ENCODE measurements at places on chromosomes 3 and 15.

- DNase-seq = no peak
These were observed 37.4 kb upstream of the AZI2 start for GRCh38 chr3:28386049-28386448.

GRCh38 chr3:133494469-133494868, 79.0 kb upstream of the CDV3 start:
- no peak for DNase-seq

GRCh38 chr3:153619268-153619667, 457.2 kb downstream of the RAP2B start:
- no peak for DNase-seq

DNA sequence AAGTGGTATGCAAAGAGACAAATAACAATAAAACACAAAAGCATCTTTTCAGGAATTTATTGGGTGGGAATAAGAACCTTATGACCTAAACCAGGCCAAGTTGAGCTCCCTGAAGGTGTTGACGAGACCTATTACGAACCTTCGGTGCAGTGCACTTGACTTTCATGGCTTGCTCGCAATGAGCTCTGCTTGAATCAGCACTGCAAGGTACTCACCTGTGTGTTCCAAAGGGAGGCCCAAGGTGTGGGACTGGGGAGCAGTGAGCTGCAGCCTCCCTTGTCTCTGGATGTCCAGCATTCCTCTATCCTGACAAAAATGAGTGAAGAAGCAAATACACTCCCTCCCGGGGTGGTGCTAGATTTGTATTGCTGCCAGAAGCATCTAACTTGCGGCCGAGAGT, at the start of gene MDFIC2:
Gene MDFIC2, minus strand, starts transcription at position 303 of the 400 bp plus-strand sequence. CDS start 665 bp downstream, outside the sequence.
- no peak for DNase-seq

- DNase-seq = no peak
These were observed 67.7 kb upstream of the WNT5A start for GRCh38 chr3:55554634-55555425.

GRCh38 chr3:188544012-188544411, 390.1 kb downstream of the LPP start:
- no peak for DNase-seq

GRCh38 chr3:9067352-9067975, 104.2 kb upstream of the RAD18 start:
- peak; percentile 8 for DNase-seq

- DNase-seq = no peak
These were observed 11.6 kb downstream of the OXTR start for GRCh38 chr3:8757551-8758518.

GRCh38 chr3:58497097-58497496, 5.2 kb downstream of the KCTD6 start:
- no peak for DNase-seq

GRCh38 chr3:12759097-12759679, at the start of gene TMEM40:
TMEM40 (minus strand) TSS chr3:12759259; CDS start chr3:12749832, 9,427 bp downstream.
- DNase-seq = no peak

GRCh38 chr3:152466784-152467183, 198.1 kb downstream of the MBNL1 start:
- DNase-seq = no peak

DNA sequence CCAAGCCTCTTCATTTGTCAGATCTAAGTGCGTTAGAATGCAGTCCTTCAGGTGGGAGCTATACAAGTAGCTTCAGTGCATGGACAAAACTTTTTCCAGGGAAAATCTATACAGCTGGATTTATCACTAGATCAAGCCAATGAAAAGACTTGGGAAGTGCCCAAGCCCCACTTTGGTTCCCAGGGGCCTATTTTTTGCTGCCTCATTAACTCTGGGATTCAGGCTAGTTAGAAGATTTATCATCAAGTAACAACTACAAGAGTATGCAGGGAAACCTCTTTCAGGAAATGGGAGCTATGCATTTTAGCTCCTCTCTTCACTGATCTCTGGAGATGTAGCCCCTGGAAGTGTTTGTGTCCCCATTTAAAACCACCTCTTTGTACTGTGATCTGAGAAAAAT, 908.8 kb downstream of the SQOR start:
- no peak for DNase-seq

- DNase-seq = no peak
These were observed 77.1 kb upstream of the SNRPA1 start for GRCh38 chr15:101372149-101372577.

DNA sequence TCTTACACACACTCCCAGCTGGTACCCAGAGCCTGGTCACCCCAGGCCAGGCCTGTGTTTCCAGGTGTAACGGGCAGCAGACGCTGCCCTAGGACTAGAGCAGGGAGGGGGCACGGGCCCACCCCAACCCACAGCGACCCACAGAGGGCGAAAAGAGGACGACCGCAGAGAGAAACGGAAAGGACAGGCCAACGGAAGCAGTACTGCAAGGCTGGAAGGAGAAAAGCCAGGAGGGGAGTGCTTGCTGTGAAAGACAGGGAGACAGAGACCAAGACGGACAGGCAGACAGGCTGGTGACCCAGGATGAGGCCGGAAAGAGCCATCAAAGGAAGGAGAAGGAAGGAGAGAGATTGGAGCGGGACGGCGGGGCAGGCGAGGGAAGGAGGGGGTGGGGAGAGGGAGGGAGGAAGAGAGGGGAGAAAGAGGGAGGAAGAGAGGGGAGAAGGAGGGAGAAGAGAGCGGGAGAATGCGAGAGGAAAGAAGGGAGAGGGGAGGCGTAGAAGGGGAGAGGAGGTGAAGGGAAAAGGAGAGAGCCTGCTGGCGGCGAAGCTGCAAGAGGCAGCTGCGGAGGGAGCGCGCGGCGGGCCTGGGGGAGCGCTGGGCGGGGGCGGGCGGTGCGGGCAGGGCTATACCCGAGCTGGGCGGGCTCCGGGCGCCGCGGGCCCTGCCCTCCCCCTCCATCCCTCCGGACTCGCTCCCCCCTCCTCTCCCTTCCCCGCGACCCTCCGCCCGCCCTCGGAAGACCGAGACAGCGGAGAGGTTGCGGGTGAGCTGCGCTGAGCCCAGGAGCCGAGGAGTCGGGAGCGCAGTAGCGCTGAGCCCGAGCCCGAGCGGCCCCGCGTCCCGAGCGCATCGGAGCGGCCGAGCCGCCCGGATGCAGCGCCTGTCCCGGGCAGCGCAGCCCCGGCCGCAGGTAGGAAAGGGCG, at the start of gene SLC6A1:
Gene SLC6A1, plus strand, starts transcription at position 732 of the 926 bp plus-strand sequence. CDS start 24,464 bp downstream, outside the sequence.
- DNase-seq = no peak

- no peak for DNase-seq
These were observed 7.7 kb upstream of the SEMA3F start for GRCh38 chr3:50147447-50147846.

GRCh38 chr3:89116476-89116875, 9.1 kb downstream of the EPHA3 start:
- no peak for DNase-seq

GRCh38 chr15:61037031-61037430, 192.1 kb downstream of the RORA start:
- no peak for DNase-seq

DNA sequence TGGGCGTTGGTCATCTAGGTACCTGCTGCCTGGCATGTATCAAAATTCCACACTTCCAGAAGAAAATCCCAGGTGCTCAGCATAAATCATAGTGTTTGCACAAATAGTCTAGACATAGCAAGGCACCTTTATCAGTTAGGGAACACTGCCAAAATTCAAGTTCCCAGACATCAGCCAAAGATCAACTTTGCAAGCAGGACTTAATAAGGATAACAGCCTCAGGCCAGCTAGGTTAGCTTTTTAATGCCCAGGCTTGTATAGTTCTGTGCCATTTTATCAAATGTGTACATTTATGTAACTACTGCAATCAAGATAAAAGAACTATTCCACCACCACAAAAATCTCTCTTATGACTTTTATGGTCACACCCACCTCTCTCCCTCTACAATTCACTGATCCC, 30.7 kb downstream of the DZIP3 start:
- DNase-seq = no peak

GRCh38 chr15:56496635-56497034, 31.7 kb upstream of the MNS1 start:
- no peak for DNase-seq

DNA sequence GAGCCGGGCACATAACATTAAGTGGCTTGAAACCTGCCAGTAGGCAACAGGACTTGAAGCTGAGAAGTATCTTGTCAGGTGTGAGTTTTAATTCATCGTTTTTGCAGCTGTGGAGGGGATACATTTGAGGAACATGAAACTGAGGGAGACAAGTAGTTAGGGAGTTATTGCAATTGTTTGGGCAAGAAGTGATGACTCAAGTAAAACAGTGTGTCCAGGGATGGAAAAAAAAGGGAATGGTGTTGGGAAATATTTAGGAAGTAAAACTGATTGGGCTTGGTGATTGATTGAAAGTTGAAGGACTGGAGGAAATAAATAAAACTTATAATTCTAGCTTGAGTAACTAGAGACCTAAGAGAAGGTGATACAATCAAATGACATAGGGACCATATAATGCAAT, 85.5 kb downstream of the NCEH1 start:
- DNase-seq = no peak

- DNase-seq = no peak
These were observed 229.0 kb upstream of the SLCO3A1 start for GRCh38 chr15:91624353-91624968.

DNA sequence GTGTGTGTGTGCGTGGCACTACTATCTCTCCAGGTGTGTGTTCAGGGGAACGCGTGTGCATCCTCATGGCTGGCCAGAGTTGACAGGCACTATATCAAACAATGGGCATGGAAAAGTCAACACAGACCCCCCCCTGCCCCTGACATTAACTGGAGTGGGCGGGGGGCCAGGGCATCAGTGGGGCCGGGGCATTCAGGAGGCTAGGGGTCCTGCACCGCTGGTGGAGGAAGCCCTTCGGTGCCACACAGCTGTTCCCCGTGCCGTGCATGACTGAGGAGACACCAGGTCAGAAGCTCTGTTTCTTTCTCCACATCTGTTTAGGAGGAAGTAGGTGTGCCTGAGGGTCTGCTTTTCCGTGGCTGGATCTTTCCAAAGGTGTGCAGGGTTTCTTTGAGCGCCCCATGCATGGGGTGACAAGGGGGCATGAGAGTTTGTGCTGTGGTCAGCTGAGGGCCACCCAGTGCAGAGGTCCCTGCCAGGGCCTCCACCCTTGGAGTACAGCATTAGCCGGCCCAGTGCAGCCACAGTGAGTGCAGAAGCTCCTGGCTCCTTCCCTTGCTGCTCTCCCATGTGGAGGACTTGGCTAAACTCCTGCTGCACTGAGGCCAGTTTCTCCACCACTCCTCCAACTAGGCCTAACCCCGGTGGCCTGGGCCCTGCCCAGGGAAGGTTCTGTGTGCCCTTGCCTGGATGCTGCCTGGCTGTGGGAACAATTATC, 7.5 kb downstream of the C3orf22 start:
- DNase-seq = no peak

Measured in stimulated activated CD4-positive, alpha-beta T cell treated with anti-CD3 and anti-CD28 coated beads, Interleukin-4, amount 100 ng/mL, for 24 hours (primary cell).